ENCODE measurements at places on chromosomes 4 and X.

DNA sequence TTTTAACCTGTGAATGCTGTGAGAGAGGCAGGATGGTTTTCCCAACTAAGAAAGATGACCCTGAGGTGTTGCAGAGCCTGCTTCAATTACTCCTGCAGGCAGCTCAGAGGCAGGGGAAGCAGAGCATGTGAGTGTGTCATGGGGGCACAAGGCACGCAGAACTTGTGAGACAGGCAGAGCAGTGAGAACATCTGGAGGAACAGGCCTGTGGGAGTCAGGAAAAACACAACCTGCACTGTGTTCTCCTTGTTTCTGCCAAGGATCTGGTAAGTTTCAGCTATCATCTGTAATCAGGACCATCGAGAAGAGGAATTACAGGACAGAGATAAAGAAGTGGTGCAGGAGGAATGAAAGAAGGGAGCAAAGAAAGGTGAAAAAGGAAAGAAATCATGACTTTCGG lies 741.8 kb upstream of the INTU start:
- DNase-seq, result no peak

GRCh38 chrX:13994536-13995080 lies 35.1 kb downstream of the GEMIN8 start:
- no peak for DNase-seq

DNA sequence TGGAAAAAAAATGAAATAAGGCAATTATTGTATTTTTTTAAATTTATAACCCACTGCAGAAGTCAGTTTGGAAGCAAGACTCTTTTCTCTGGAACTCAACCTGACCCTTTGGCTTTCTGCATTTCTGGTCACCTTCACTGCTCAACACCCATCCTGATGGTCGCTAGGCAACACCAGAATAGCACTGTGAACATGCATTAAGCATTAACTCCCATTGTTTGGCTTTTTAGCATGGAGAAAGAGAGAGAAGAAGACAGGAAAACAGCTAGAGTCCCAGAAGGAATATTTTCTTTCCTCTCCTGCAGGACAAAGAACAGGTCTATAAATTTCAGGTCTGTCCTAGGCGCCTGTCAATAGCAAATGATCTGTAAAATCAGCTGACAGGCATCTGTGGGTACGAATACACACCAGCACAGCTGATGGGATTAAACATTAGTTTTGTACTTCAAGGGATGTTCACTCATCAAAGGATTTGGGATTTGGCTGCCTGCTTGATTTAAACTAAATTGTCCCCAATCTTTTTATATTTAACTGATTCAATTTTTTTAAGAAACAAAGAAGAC lies 137.2 kb upstream of the ETNPPL start:
- DNase-seq, result no peak

GRCh38 chrX:119647552-119648420 lies 41.6 kb upstream of the NKRF start:
- no peak for DNase-seq

- DNase-seq, result no peak
Measured at GRCh38 chrX:34658326-34658725, 1.2 kb upstream of the TMEM47 start.

GRCh38 chrX:151754047-151754429 lies 19.5 kb downstream of the CNGA2 start:
- no peak for DNase-seq

- no peak for DNase-seq
Measured at GRCh38 chr4:112288455-112288854, 2.8 kb upstream of the TIFA start.

DNA sequence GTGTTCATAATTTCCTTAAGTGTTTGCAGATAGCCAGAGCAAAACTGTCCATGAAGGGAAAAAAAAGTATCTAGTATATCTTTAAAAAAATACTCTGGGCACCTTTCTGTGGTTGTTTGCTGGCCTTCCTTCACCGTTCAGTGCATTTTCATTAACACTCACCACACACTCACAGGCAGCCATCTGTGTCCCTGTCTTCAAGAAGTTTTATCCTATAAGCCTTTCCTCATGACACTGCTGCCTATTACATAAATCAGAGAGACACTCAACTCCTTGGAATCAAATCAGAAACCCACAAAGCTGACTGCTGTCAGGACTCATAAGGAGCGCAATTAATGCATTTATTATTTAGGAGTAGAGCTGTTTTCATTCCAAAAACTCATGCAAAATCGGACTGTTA lies 1720.2 kb downstream of the PCDH7 start:
- no peak for DNase-seq

- no peak for DNase-seq
Measured at GRCh38 chr4:4323705-4324534, 33.9 kb downstream of the ZBTB49 start.
